Heart left ventricle (tissue), 16 donors: ENCODE measurements at places on chromosomes 1 and 21. TPM values are rescaled to one million over a fixed set of nuclear protein-coding genes. Genes with fewer than 3 reads are reported as not detected.
A peak's percentile ranks its signal among the peaks of the same experiment; 100 is the strongest.

DNA sequence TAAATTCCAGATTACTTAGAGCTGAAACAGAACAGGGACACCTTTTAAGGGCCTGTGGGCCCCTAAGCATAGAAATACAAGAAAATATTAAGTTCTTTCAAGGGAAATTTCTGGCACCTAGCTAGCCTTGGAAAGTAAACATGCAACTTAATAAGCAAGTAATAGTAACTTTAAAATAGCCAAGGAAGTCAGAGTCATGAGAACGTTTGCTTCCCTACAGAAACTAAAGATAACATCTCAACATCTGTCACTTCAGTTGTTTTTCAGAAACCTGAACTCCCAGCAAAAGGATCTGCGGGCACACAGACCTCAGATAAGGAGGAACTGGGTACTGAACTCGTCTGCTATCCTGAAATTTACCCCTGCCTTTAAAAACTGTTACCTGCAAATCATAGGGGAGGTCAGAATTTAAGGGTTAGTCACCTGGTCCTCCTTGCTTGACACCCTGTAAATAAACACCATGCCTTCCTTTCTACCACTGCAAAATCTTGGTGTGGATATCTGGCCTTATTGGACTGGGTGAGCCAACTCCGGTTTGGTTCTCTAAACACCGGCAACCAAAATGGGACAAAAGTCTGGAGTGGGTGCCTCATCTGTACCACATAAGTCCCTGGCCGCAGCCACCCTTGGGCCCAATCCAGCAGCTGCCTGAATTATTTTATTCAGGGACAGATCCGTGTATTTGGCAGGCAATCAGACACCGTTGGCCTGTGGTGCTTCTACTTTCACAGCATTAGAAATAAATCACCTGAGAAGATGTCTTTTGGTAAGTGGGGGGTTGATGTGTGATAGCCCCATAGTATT is 27.9 kb downstream of the NRDC start:
- no peak for DNase-seq

GRCh38 chr1:1616045-1616790 is 918 bp downstream of the MIB2 start:
- DNase-seq: peak; percentile 74

DNA sequence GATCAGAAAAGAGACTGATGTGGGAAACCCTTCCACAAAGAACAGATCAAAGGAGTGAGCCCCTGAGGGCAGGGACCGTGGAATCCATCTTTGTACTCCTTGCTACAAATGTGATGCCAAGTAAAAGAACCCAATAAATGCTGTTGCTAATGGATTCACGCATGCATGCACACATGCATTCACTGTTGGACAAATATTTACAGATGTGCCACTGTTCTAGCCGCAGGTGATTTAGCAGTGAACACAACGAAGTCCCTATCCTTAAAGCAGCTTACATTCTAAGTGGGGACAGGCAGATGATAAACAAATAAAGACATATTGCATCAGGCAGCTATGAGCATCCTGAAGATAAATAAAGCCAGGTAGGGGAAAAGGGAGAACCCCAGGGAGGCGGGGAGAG is 67.8 kb downstream of the ITPKB start:
- no peak for DNase-seq

GRCh38 chr1:203124011-203124410 is 3.5 kb upstream of the ADORA1 start:
- no peak for DNase-seq

DNA sequence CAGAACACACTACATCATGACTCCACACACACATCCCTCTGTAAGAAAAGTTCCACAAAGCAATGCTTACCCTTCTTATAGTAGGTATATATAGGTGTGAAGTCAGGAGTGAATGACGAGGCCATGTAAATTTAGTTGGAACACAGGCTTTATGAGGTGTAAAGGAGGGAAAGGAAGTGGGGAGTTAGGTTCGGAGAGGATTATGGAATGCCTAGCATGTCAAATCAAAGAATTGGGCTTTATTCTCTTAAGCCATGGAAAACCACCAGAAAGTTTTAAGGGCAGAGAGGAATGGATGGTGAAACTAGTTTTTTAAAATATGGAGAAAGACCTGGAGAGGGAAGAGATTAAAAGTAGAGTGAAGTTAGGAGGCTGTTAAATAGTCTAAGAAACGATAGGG is 26.3 kb downstream of the TFAP2E start:
- no peak for DNase-seq

The FCRL2 gene
- total RNA-seq: not detected

The SLC44A5 gene
- total RNA-seq: 3.4 TPM

The CD1D gene
- 1.4 TPM for total RNA-seq

The KAZN gene
- total RNA-seq: 2.7 TPM

The FNDC10 gene
- 3.5 TPM for total RNA-seq

The FAAH gene
- 2.7 TPM for total RNA-seq

The IQCC gene
- 1.9 TPM for total RNA-seq
